K562 (cell line): ENCODE measurements at places on chromosomes 7 and 10. TPM values are rescaled to one million over a fixed set of nuclear protein-coding genes. Genes with fewer than 3 reads are reported as not detected.

The ZNF746 gene
- total RNA-seq: 30.7 and 31.6 TPM in 2 replicates

The CHCHD3 gene
- 170 and 177 TPM in 2 replicates for total RNA-seq

The CUBN gene
- total RNA-seq: 0.09 and 0.22 TPM in 2 replicates

The CAV1 gene
- total RNA-seq: 1.0 and 1.5 TPM in 2 replicates

The SMKR1 gene
- total RNA-seq: 0.58 and 1.5 TPM in 2 replicates

The NUTM2A gene
- 1.6 and 2.8 TPM in 2 replicates for total RNA-seq

DNA sequence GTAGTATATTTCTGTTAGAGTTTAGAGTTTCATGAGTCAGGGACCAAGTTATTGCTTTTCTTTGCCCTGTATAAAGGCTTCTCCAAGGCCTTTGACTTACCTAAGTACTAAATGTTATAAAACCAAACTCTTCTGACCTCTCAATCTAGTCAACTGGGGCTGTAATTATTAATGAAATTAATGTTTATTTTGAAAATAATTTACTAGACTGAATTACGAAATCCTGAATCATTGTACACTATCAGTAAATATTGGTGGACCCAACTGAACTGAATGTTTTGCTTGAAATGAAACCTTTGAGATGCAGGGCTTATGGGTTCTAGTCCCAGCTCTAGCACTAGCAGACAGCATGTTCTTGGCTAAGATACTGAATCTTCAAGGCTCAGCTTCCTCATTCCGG lies 1.7 kb upstream of the CYP2C9 start:
- no peaks in the 10 kb centered on the region for H3K27me3 ChIP-seq
- H3K27ac ChIP-seq: no peak overlapping the region
- H3K4me3 ChIP-seq: no peak overlapping the region
- no peaks in the 10 kb centered on the region for H3K36me3 ChIP-seq

GRCh38 chr7:99365318-99366141 lies 9.0 kb upstream of the ARPC1B start:
- peak; percentile 75 for DNase-seq
- H3K27me3 ChIP-seq: no peaks in the 10 kb centered on the region
- no peak overlapping the region for H3K4me3 ChIP-seq
- peaks cover 58% of the 10 kb centered on the region for H3K36me3 ChIP-seq
- H3K27ac ChIP-seq: 0 out of 3 replicates have a peak overlapping the region, but pooled peaks have one; percentile 12
- peaks cover 27% of the 10 kb centered on the region for H3K4me1 ChIP-seq

DNA sequence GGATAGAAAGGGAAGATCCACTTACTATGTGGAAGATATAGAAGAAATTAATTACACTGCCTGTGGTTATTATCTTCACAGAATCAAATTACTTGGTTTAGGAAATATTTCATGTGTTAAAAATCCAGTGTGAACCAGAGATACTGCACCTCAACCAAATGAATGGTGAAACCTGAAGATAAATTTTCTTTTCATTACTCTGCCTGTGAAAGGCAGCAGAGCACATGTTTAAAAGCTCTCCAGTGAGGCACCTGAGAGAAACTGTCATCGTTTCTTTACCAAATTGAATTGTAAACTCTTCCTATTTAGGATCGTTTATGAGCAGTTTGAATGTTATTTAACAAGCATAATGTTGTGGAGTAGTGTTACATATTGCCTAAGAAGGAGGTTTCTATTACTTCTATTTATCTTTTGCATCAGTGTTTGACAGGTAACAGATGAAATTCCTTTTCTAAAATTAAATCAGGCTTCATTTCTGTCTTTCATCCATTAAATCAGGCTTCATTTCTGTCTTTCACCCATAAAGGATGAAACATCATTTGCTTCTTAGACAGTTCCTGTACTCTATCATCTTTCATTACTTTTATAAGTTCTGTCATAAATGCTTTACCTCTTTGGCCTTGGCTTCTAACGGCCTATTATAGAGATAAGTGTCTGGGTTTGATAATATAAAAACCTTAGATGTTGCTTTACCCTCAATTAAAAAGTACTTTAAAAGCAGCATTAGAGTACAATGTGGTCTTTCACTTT lies 266.6 kb downstream of the NXPH1 start:
- H3K4me1 ChIP-seq: no peaks in the 10 kb centered on the region
- no peaks in the 10 kb centered on the region for H3K27me3 ChIP-seq
- H3K4me3 ChIP-seq: no peak overlapping the region

DNA sequence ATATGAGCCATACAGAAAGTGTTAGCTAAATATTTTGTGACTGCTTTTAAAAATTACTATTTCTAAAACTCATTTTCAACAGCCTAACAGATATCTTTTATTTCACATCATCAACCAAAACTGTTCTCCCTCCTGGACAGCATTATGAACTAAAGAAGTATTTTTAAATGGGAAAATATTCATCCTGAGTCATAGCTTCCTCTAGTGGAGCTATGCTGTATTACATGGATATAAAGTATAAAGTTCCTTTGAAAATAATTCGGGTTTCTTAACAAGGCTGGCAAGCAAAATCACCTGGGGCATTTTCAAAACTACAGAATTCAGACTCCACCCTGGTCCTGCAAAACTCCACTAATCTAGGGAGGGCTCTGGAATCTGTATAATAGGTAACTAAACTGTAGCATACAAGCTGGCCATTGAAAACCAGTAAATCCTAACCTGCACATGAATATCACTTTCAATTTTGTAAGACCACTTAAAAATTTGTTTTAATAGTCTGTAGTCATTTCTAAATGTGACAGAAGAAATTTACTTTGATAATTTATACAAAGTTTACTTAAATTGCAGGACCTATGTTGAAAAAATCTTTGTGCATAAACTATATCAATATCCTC lies 53.5 kb downstream of the SCIN start:
- no peaks in the 10 kb centered on the region for H3K36me3 ChIP-seq
- no peaks in the 10 kb centered on the region for H3K27me3 ChIP-seq
- no peak overlapping the region for H3K4me3 ChIP-seq
- H3K27ac ChIP-seq: no peak overlapping the region; the same call in 2 of the 3 replicates
- DNase-seq: peak; percentile 19

GRCh38 chr7:124084024-124084423 lies 51.2 kb upstream of the TMEM229A start:
- H3K27me3 ChIP-seq: no peaks in the 10 kb centered on the region
- no peak overlapping the region for H3K4me3 ChIP-seq
- no peak for DNase-seq

DNA sequence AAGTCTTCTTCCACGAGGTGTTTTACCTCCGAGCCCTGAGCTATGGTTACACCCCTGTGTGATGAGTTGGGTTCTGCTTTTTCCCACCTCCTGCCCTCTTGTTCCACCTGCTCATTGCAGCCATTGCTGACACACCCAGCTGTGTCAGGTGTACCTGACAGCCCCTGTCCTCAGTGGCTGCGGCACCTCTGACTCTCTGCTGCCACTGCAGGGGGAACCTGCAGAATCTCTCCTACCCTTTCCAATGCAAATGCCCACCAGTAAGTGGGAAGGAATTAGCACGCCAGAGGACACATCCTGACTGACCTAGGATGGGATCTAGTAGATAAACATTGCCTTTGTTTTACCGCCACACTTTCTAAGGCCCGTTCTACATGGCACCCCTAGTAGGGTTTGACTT lies 600.9 kb upstream of the MKI67 start:
- DNase-seq: no peak
- no peaks in the 10 kb centered on the region for H3K36me3 ChIP-seq
- H3K27me3 ChIP-seq: peaks cover 32% of the 10 kb centered on the region
- H3K27ac ChIP-seq: no peak overlapping the region
- H3K4me3 ChIP-seq: no peak overlapping the region

- no peaks in the 10 kb centered on the region for H3K27me3 ChIP-seq
- DNase-seq: no peak
- no peak overlapping the region for H3K4me3 ChIP-seq
- H3K4me1 ChIP-seq: no peaks in the 10 kb centered on the region
- peaks cover 30% of the 10 kb centered on the region for H3K36me3 ChIP-seq
Measured at GRCh38 chr10:87751274-87751673, 66.8 kb downstream of the ATAD1 start.

DNA sequence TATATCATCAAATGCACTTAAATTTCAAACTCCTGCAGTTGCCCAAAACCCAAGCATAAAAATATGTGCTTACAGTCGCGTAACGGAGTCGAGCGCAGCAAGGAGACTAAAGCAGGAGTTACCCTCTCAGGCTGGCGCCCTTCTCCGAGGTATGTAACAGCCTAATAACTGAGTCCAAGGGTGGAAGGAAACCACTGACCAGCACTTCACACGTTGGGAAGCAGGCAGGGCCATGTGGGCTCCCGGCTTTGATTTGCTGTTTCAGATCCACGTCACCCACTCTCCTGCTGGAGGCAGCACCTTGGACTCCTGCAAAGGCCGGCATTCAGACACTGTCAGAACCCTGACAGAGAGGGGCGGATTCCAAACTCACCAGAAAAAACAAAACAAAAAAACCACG lies 123.8 kb downstream of the DIP2C start:
- H3K4me3 ChIP-seq: no peak overlapping the region
- H3K27ac ChIP-seq: no peak overlapping the region
- no peaks in the 10 kb centered on the region for H3K4me1 ChIP-seq
- no peak for DNase-seq
- peaks cover 26% of the 10 kb centered on the region for H3K27me3 ChIP-seq

DNA sequence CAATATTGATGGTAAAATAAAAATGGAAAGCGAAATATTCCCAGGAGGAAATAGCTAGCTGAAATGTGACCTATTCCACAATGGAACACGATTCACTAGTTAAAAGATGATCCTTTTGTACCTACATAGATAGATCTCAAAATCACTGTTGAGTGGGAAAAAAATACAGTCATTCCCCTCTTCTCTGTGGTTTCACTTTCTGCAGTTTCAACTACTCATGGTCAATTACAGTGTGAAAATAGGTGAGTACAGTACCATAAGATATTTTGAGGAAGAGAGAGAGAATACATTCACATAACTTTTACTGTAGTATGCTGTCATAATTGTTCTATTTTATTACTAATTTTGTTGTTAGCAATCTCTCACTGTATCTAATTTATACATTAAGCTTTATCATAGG lies 56.0 kb upstream of the COL13A1 start:
- peaks cover 24% of the 10 kb centered on the region; the same call in 2 of the 3 replicates for H3K27me3 ChIP-seq
- H3K36me3 ChIP-seq: no peaks in the 10 kb centered on the region
- no peak overlapping the region for H3K27ac ChIP-seq
- no peak for DNase-seq
- H3K4me1 ChIP-seq: no peaks in the 10 kb centered on the region
- no peak overlapping the region for H3K4me3 ChIP-seq

- no peaks in the 10 kb centered on the region for H3K27me3 ChIP-seq
- no peak overlapping the region for H3K4me3 ChIP-seq
- no peak overlapping the region for H3K27ac ChIP-seq
- DNase-seq: no peak
- peaks cover 12% of the 10 kb centered on the region; the same call in 2 of the 3 replicates for H3K36me3 ChIP-seq
Measured at GRCh38 chr7:97847791-97848190, 24.4 kb downstream of the ASNS start.

- H3K4me3 ChIP-seq: no peak overlapping the region
- no peak for DNase-seq
- H3K27me3 ChIP-seq: peaks cover 22% of the 10 kb centered on the region
- H3K36me3 ChIP-seq: no peaks in the 10 kb centered on the region
Measured at GRCh38 chr10:3484306-3485056, 300.5 kb downstream of the KLF6 start.

- no peaks in the 10 kb centered on the region for H3K36me3 ChIP-seq
- H3K4me1 ChIP-seq: no peaks in the 10 kb centered on the region
- H3K27ac ChIP-seq: no peak overlapping the region
- no peaks in the 10 kb centered on the region for H3K27me3 ChIP-seq
Measured at GRCh38 chr10:76141376-76141775, 710.0 kb downstream of the LRMDA start.

DNA sequence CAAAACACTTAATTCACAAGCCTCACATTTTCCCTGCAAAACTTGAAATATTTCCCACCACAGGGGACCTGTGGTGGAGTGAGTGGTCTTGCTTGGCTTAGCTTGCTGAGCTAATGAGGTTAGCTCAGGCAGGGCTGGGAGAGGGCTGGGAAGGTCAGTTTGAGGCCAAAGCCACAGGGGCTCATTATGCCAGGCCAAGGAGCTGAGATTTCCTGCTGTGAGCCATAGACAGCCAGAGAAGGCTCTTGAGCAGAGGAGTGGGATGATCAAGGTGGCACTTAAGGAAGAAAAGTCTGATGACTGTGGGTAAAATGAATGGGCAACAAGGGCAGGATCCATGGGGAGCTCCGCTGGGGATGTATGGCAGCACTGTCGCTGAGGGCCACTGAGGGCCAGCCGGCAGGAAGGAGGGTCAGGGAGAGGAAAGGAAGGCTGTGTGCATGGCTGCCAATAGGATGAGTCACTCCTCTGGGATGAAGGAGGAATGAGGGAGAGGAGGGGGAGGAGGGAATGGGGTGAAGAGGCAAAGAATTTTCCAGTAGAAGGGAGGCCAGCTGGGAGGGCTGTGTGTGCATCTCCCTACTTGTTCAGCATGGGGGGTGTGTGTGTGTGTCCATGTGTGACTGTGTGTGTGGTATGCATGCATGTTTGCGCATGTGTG lies 18.7 kb upstream of the ZNF488 start:
- no peaks in the 10 kb centered on the region for H3K36me3 ChIP-seq
- H3K4me3 ChIP-seq: no peak overlapping the region
- H3K27me3 ChIP-seq: peaks cover 6% of the 10 kb centered on the region; the same call in 1 of the 3 replicates
- peaks cover 27% of the 10 kb centered on the region for H3K4me1 ChIP-seq

- H3K4me3 ChIP-seq: no peak overlapping the region
- no peaks in the 10 kb centered on the region for H3K36me3 ChIP-seq
- H3K27ac ChIP-seq: no peak overlapping the region
- H3K27me3 ChIP-seq: peaks cover 26% of the 10 kb centered on the region
- DNase-seq: no peak
Measured at GRCh38 chr7:43123457-43123856, 11.0 kb downstream of the HECW1 start.

DNA sequence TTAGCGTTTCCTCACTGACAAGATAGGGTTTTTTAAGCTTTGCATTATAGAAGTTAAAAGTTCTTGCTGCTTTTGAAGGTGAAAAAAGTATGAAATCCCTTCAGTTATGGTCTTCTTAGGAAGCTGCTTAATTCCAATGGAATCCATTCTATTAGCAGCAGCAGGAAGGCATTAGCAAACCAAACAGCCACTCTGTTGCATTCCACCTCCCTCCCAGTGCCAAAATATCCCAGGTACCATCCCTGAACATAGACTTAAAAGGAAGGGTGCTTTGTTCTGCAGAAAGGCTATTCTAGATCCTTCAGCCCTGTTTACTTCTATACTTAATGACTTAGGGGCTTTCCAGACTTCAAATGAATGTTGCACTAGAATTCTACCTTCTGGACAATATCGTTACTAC lies 23.8 kb downstream of the ENO4 start:
- no peak overlapping the region for H3K4me3 ChIP-seq
- no peaks in the 10 kb centered on the region; the same call in 1 of the 2 replicates for H3K27me3 ChIP-seq
- no peaks in the 10 kb centered on the region for H3K36me3 ChIP-seq
- no peak for DNase-seq
- no peak overlapping the region for H3K27ac ChIP-seq
- H3K4me1 ChIP-seq: no peaks in the 10 kb centered on the region

- H3K27me3 ChIP-seq: peaks cover 5% of the 10 kb centered on the region; the same call in 2 of the 3 replicates
- H3K27ac ChIP-seq: no peak overlapping the region
- H3K36me3 ChIP-seq: no peaks in the 10 kb centered on the region
- H3K4me1 ChIP-seq: no peaks in the 10 kb centered on the region
- DNase-seq: no peak
Measured at GRCh38 chr10:46319389-46319788, 32.6 kb downstream of the ANTXRL start.

- H3K4me3 ChIP-seq: no peak overlapping the region
- no peaks in the 10 kb centered on the region for H3K36me3 ChIP-seq
- H3K27me3 ChIP-seq: no peaks in the 10 kb centered on the region
- DNase-seq: no peak
Measured at GRCh38 chr10:119313644-119314043, 106.3 kb downstream of the GRK5 start.
